Urinary bladder (tissue), 4 donors: ENCODE measurements at places on chromosomes 2 and 18.

DNA sequence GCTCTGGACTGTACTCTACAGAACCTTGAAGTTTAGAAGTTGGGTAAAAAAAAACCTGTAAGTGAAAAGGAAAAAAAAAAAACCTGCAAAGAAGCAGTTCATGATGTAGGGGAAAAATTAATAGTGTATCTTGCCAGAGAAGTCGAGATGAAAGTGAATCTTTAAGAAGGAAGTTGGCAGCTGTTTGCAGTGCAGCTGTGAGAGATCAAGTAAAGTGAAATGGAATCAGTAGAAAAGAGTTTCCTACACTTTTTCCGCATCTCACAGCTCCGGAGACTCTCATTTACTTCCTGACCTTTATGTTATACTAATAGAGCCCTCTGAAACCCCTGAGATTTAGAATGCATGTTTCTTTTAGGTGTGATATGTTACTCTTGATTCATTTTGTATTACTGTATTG lies 19.2 kb downstream of the RNMT start:
- DNase-seq, result no peak

- no peak for DNase-seq
Measured at GRCh38 chr2:168566974-168567665, 111.0 kb downstream of the CERS6 start.

DNA sequence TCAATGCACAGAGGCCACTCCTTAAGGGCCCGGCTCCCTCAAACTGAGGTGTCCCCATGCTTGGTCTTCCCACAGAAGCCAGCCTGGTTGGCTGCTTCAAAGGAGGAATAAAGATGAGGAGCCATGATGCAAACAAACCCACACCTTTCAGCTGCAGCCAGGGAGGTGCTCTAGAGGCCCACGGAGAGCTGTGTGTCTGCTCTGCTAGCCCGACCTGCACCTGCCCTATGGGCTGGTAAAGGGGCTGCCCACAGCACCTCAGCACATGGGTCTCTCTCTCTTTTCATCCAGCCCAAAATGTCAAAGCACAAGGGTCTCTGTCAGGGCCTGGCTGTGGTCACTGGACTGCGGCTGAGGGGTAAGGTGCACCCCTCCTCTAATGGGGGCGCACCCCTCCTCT lies 132.1 kb downstream of the MSH2 start:
- DNase-seq, result no peak

GRCh38 chr2:84865181-84865783 lies 15.6 kb downstream of the TRABD2A start:
- no peak for DNase-seq

DNA sequence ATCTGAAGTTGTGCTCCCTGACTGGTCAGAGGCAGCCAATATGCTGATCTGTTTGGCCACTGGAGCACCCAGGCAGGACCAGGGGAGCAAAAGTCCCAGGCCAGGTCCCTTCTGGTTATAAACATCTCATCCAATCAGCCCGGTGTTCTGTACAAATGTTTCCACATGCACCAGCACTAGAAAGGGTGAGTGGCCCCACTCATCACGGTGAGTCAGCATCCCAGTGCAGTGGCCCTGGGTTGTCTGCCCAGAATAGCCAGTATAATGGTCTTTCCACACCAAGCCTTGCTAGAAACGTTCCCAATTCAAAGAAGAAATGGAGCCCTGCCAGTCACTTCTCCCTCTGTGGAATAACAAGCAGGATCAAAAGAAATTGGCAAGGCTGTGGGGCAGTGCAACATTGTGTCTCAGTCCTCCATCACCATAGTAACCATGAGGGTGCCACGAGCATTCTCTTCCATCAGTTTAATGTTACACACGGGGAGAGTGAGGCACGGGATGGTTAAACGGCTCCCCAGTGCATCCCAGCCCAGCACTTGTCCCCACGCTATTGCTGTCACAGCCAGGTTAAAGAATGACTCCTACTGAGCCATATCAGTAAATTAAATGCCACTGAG lies 174.9 kb downstream of the SEPTIN10 start:
- DNase-seq, result no peak

DNA sequence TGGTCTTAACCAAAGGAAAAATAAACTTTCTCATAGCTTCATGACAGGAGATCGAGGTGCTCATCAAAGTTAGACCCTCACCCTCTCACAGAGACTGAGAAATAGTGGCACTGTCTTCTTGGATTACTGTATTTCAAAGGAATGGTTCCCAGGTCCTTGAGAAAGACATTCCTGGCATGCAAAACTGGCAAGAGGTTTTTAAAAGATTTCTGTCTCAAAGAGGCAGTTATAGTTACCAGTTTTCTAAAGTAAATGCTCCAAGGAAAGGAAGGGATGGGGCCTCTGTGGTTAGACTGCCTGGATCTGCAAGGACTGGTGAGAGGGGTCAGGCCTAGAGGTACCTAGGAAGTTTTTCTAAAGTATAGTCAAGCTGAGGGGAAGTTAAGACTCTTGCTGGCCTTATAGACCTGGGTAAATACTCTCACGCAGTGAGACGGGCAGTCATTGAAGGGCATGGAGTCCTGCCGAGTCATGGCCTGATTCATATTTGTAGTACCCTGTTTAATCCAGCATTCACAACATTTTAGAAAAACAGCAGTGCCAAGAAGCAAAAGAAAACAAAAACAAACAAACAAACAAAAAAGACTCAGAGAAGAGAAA lies 226.1 kb downstream of the DOK6 start:
- no peak for DNase-seq

GRCh38 chr2:98040331-98040939 lies 44.7 kb upstream of the TMEM131 start:
- no peak for DNase-seq

DNA sequence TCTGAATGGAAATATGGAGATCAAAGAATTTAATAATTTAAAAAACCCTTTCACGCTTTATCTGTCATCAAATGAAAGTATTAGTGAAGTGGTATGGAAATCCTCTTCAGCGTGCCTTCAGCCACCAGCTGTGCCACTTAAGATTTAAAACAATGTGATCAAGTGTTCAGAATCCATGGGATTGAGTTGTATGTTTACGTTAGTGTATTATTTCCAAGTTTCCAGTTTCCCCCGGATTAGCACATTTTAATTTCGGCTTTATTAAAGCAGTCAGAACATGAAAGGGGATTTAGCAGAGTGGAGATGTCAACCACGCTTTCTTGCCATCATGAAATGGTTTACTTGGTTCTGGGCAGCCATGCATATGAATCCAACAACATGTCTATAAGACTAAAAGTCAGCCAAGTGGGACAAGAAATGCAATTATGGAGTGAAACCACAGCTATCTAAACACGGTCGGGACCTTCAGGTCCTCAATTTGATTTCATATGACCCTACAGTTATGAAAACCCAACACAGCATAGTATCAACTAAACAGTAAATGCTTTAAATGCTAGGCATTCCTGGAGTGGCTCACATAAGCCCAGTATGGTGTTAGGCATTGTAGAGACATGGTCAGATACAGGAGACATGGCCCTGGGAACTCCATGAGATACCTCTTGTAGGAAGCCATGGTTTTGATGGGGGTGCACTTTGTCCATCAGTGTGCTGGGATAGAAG lies 224.9 kb upstream of the EPAS1 start:
- no peak for DNase-seq

- DNase-seq, result no peak
Measured at GRCh38 chr2:143717536-143718168, 588.4 kb downstream of the ARHGAP15 start.
